Camera-type eye (tissue), 1 donor: ENCODE measurements at places on chromosomes 5 and 9. TPM values are rescaled to one million over a fixed set of nuclear protein-coding genes. Genes with fewer than 3 reads are reported as not detected.

PRDM9 gene
- total RNA-seq: not detected

TNFSF15 gene
- 1.0 TPM for total RNA-seq

GBGT1 gene
- total RNA-seq: 10.4 TPM

MPDZ gene
- total RNA-seq: 110 TPM

SHROOM1 gene
- total RNA-seq: 5.2 TPM

NOL6 gene
- 22.9 TPM for total RNA-seq

MYOZ3 gene
- total RNA-seq: 11.1 TPM

SLC23A1 gene
- total RNA-seq: not detected

PITX1 gene
- 31.1 TPM for total RNA-seq

IFNA13 gene
- not detected for total RNA-seq

ECSCR gene
- total RNA-seq: 10.8 TPM

SHISAL2B gene
- not detected for total RNA-seq

PCDHGA4 gene
- 11.1 TPM for total RNA-seq

PCDHGA11 gene
- 19.0 TPM for total RNA-seq

DIAPH1 gene
- 28.9 TPM for total RNA-seq

CTSL gene
- total RNA-seq: 79.5 TPM
